Stimulated activated CD4-positive, alpha-beta T cell treated with anti-CD3 and anti-CD28 coated beads, Interleukin-4, amount 100 ng/mL, for 24 hours (primary cell): ENCODE measurements at places on chromosomes 13 and 19.

- no peak for DNase-seq
Measured at GRCh38 chr19:46073268-46073922, 32.6 kb upstream of the IGFL4 start.

DNA sequence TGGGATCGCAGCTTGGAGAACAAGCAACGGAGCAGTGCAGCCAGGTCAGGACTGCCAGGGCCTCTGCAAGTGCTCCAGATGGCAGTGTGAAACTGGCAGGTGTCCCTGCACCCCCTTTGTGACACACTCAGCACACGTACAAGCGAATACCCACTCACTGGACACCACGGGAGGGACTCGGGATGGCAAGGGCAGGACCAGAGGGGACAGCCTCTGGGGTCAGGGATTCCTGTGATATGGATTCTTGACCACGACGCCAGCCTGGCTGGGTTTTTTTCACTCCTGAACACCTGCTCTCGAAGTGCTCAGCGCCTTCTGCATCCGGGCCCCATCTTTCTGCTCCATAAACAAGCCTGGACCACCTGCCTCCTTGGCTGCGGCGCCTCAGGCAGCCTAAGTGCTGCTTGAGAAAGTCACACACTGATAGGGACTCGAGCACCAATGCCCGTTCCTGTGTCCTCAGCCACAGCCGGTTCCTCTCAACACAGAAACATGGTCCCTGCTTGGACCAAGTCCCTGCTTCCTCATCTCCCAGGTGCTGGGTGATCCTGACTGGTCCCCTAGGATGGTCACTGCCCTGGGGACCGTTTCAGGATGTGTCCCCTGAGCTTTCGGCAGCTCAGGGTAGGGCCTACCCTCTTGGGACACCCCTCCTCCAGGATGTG lies 22.0 kb downstream of the ELAVL1 start:
- DNase-seq, result no peak

- DNase-seq, result peak; percentile 73
Measured at GRCh38 chr19:7751157-7751783, 3.9 kb upstream of the CD209 start.

GRCh38 chr19:18415178-18415867 lies 3.9 kb upstream of the SSBP4 start:
- no peak for DNase-seq

- DNase-seq, result no peak
Measured at GRCh38 chr19:31390711-31391110, 41.5 kb upstream of the TSHZ3 start.

- no peak for DNase-seq
Measured at GRCh38 chr19:6769006-6769619, 1.9 kb upstream of the SH2D3A start.

GRCh38 chr13:73061473-73061872 lies 2.7 kb downstream of the KLF5 start:
- no peak for DNase-seq

GRCh38 chr13:23871616-23872220 lies 17.5 kb downstream of the MIPEP start:
- no peak for DNase-seq

DNA sequence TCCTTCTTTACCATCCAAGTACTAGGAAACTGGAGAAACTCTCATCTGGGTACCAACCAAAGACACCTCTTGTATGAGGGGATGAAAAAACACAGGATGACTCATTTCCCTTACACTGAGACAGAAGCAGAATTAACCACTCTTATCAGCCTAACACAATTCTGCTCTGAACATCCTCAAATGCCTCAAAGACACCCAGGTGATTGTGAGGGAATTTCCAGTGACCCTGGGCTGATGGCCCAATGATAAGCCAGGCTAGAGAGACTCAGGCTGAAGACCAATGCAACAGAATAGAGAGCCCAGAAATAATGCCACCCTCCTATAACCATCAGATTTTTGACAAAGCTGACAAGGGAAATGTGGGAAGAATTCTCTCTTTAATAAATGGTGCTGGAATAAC lies 7.0 kb downstream of the ZNF737 start:
- no peak for DNase-seq

- DNase-seq, result no peak
Measured at GRCh38 chr13:114123448-114123847, 9.0 kb downstream of the RASA3 start.

DNA sequence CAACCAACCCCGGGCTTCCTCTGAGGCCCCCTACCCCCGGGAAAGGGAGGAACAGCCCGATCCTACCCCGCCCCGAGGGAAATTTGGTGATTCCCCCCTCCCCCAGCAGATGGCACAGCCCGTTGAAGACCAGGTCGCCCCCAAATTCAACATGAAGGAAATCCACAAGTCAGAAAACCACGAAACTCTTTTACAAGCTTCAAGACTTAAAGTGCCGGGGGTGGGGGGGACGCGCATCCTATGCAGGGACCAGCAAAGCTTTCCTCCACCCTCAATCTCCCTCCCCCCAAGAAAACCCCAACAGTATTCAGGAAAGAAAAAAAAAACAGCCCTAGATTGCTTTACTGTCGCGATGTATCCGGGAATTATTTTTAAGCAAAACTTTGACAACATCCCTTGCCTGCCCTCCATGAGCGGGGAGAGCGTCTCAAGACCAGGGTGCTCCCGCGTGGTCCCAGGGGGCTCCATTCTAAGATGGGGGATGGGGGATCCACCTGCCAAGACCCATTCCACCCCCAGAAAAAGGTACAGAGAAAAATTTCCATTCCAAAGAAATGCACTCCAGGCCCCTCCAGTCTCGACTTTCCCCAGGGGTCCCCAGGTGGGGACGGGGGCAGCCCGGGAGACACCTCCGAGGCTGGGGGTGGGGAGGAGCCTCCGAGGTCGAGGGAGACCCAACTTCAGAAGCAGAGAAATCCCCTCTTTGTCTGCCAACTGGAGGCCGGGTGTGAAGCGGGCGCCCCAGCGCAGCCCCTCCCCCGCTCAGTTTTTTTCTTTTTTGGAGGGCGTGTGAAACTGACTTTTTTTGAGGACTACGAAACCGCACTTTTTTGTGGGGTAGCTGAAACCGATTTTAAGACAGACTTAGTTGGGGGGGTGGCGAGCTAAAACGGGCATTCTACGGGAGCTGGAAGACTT lies 1.5 kb downstream of the TCF3 start:
- DNase-seq, result peak; percentile 60

DNA sequence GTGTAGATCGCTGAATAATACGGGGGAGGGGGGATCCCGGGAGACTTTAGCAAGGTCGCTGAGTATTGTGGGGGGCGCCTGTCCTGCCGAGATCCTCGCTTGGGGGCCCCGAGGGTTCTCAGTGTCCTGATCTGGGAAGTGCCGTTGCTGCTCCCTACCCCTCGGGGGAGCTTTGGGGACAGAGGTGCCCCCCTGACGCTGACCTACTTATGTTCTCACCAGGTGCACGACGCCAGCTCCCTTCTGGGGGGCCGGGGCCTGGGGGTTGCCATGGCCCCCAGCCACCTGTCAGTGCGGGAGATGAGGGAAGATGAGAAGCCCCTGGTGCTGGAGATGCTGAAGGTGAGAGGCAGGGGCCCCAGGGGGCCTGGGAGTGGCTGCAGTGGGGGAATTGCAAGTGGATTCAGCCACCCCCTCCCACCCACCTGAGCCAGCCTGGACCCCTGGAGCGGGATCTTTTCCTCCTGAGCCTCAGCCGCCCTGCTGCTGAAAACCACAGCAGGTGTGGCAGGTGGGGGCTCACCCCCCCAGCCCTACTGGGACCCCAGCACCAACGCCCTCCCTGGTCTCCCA lies 537 bp downstream of the NAT14 start:
- DNase-seq, result no peak

GRCh38 chr13:84139561-84140158 lies 257.4 kb upstream of the SLITRK1 start:
- DNase-seq, result no peak

- no peak for DNase-seq
Measured at GRCh38 chr13:35965226-35965927, 165.8 kb downstream of the DCLK1 start.

- DNase-seq, result no peak
Measured at GRCh38 chr19:42846597-42846996, 32.9 kb downstream of the PSG1 start.

- DNase-seq, result no peak
Measured at GRCh38 chr13:22893204-22893603, 287.6 kb upstream of the SGCG start.

DNA sequence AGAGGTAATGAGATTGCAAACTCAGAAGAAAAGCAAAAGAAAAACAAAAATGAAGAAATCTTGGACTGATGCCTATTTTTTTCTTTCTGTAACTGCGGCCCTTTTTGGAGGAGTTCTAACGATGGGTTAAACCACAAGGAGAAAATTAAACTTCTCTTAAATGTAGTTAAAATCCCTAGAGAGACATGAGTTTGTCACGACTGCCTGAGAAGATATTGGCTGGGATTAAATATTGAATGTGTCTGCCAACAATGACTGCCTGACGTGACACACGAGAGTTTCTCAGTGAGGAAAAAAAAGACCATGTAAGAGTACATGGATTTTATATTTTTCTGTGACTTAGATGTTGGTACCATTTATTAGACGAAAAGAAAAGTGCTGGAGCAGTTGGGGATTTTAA lies 1013.4 kb downstream of the PCDH9 start:
- no peak for DNase-seq

- no peak for DNase-seq
Measured at GRCh38 chr13:54356849-54357248, 1328.2 kb downstream of the OLFM4 start.

DNA sequence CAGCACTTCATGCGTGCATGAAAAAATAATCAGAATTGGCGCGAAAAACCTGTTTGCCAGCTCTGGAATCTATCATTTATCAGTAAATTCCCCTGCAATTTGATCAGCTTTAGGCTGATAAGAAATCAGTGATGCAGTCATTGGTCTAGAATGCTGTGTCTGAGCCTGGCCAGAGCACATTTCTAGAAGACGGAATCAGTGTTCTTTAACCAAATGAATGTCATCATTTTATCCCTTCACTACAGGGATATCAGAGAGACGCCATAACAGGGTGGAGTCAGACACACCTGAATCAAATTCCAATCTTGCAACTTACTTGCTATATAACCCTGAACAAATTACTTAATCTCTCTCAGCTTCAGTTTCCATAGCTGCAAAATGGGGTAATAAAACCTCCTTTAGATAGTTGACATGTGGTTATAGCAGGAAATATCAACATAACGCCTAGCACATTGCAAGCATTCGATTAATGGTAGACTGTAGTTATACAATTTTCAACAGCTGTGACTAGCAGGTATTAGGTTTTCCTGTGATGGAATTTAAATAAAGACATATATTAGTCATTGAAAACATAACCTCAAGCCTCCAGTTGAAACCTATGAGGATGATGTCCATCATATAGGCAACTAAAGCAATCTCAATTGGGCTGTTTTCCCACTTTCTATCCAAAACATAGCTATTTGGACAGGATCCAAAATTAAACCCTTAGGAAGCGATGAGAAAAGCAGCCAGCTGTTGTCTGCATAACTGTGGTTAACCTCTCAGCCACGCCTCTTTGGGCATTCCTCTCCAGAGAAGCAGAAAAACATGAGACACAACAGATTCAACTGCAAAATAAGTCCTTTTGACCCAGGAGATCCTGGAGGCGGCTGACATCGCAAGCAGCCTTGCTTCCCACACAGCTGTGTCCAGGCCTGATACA lies 51.6 kb upstream of the UBL3 start:
- DNase-seq, result peak; percentile 33

DNA sequence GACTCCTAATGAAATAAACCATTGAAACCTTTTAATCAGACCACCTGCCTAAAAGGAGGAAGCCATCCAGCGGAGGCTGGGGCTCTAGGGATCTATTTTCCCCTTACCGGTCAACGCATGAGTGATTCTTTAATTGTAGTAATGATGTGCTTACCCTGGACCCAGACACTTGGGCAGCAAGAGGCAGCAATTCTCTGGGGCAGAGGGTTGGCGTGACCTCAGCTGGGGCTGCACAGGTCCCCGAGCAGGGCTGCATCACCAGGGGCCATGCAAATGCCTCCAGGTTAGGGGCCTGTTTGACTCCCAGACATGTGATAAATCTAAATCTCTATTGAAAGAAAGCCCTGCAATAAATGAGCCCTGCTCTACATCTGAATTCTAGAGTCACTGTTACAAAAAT lies 194.2 kb upstream of the TSHZ3 start:
- DNase-seq, result no peak

GRCh38 chr19:53549340-53549739 lies 11.4 kb downstream of the ZNF331 start:
- no peak for DNase-seq

DNA sequence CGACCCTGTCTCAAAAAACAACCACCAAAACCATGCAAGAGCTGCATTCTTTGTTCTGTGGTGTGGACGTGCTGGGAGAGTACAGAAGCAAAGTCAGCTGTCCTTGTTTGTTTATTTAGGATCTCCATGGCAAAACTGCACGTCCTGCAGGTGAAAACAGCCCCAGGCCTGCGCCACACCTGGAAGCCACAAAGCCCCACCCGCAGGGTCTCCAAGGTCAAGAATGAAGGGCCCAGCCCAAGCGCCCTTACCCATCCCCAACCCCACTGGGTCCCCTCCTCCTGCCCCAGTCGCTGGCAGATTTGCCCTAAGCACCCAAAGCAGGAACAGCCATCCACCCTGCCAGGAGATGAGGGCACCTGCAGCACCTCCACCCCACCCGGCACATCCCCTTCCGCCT lies 10.5 kb downstream of the MBD3 start:
- no peak for DNase-seq

DNA sequence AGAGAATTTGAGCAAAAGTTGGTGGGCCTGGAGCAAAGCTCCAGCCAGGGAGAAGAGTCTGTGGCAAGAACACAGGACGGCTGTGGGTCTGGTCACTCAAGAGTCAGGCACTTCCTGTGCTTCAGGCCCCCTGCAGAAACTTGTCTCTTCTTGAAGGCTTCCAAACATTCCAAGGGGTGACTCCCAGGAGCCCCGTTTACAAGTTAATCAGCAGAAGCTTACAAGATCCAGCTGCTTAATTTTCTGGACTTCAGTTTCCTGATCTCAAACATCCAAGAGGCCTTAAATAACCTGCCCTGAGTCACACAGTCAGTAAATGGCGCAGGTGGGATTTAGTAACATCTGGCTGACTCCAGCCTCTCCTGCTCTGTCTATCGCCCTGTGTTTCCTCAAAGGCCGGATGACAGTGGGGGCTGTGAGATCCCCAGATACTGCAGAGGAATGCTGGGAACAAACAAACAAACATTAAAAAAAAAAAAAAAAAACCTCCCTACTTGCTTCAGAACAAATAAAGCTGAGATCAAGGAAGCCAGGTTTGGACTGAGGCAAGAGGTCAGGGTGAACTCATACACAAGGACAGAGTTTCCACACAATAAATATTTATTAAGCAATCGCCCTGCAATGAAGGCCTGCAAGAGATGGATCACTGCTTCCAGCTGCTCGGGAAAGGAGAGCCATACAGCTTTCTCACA lies 175.4 kb upstream of the RFC3 start:
- no peak for DNase-seq

- DNase-seq, result no peak
Measured at GRCh38 chr13:20271441-20271840, 39.3 kb upstream of the GJB6 start.

DNA sequence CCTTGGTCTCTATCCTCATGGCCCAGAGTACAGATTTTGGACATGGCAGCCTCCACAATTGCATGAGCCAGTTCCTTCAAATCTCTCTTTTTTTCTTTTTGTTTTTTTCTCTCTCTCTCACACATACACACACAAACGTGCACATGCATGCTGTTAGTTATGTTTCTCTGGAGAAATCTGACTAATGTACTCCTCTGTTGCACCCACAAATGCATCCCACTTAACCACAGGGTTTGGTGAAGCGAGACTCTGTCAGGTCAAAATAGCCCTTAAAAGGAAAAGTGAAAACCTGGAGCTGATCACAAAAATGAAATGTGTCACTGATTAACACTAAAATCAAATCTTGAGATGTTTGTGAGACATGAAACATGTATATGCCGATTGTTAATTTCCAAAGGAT lies 374.6 kb upstream of the ARGLU1 start:
- DNase-seq, result no peak

- DNase-seq, result no peak
Measured at GRCh38 chr13:76378767-76379166, 507.4 kb downstream of the KCTD12 start.
